ENCODE measurements at places on chromosomes 4 and X.

- peak; percentile 16 for DNase-seq
Observed at GRCh38 chr4:122576261-122577188, 44.3 kb downstream of the IL21 start.

GRCh38 chrX:48696909-48697727 is 584 bp downstream of the SUV39H1 start:
- DNase-seq: peak; percentile 86

- DNase-seq: peak; percentile 1
Observed at GRCh38 chr4:161642708-161643107, 521.1 kb downstream of the FSTL5 start.

DNA sequence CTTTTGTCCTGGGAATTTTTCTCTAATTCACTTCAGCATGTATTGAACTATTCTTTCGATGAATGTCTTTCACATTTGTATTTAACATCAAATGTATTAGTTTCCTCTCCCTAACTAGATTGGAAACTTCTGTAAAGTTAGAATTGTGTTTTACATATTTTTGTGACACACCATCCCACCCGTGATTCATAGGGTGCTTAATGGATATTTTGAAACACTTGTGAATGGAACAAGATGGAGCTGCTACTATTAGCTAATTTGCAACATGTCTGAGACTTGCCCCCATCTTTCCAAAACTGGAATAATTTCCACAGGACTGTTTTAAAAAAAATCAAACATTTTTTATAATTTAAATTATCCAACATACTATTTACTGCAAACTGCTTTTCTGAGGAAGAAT is 30.2 kb upstream of the GNPDA2 start:
- no peak for DNase-seq

- DNase-seq: no peak
Observed at GRCh38 chr4:24836661-24837242, 41.4 kb downstream of the SOD3 start.

- DNase-seq: no peak
Observed at GRCh38 chr4:2406406-2406805, 12.0 kb downstream of the ZFYVE28 start.

GRCh38 chrX:96982161-96982560 is 98.5 kb downstream of the RPA4 start:
- no peak for DNase-seq

- DNase-seq: no peak
Observed at GRCh38 chr4:126710935-126711334, 921.8 kb upstream of the INTU start.

DNA sequence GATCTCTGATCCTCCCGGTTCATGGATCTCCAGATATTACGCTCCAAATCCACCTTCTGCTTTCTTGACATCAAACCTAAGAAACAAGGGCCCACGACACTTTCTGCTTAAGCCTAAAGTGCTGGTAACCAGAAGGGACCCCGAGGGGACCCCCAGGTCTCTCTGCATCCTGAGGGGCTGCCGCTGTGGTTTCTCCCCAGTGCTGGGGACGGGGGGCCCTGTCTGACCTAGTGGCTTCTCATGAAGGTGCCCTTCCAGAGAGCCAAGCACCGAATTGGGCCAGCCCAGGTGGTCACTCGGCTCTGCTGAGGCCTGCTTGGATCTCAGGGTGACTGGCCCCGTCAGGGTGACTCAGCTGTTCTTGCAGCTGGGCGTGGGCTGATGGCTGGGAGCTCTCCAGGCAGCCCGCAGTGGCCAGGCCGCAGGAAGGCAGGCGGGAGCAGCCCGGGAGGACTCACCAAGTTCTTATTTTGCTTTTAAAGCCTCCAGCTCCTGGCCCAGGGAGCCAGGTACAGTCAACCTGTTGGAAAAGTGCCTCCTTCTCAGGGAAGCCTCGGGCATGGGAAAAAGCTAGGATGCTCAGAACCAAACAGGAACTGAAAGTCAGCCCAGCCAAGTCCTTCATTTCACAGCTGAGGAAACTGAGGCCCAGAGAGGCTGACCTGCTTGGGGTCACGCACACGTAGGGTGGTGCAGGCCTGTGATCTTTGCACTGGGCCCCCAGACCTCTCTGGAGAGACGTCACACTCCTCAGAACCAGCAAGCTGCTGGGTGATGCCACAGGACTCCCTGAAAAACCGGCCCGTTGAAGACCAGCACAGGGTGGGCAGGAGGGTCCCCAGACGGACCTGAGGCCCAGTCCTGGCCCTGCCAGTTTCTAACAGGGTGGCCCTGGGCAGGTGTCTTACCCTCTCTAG is 16.7 kb downstream of the BLOC1S4 start:
- DNase-seq: peak; percentile 6

DNA sequence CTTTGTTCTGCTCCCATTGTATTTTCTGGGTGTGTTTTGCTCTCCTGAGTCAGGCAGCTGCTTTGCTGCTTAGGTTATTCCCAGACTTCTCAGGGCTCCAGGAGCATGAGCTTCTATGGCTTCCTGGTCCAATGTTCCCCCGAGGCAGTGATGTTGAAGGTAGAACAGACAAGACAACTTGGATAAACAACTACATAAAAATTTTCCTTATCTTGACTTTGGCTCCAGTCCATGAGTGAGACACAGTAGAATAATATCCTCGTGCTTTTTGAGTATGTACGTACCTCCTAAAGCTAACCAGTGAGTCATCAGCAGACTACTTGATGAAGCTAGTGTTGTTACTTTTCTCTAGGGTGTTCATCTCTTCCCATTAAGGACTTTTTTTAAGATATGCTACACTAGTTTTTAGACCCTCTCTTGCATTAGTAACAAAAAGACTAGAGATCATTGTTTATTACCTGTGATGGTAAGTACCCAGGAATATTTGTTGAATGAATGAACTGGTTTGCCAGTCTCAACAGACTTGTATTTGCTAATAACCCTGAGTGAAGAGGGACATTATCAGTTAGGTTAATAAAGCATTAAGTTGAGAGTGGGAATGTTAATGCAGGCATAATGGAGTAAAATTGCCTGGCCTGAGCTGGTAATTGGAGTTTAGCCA is 131.9 kb downstream of the FHIP1A start:
- DNase-seq: peak; percentile 37

DNA sequence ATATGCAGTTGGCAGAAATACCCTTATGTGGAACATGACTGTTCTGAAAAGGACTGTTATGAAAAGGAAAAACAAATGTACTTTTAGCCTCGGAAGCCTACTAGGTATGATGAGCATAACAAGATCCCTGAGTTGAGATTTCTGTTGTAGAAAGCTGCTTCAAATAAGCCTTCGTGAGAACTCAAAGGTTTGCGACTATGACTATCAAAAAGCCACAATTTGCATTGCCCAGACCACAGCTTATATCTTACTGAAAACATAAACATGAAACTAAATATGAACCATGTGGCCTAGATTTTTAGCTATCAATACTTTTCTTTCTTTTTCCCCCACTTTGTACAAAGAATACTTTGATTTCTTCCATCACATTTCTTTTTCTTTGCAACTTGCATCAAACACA is 398.2 kb upstream of the LCORL start:
- no peak for DNase-seq

- DNase-seq: no peak
Observed at GRCh38 chrX:18709833-18710232, 2.4 kb downstream of the PPEF1 start.

DNA sequence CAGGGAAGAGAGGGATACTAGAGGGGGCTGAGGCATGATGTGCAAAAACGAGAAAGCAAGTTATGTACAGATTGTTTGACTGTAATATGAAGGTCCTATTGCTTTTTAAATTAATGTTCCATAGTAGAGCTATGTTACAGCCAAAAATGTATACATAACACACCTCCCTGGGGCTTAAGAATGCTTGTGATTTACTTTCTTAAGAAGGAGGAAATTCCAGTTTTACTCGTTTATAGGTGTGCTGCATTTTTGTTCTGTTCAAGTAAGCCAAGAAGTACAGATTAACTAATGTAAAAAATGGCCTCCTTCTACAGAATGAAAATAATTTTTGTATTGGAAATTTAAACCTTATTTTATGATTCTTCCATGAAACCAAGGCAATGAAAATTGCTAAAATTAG is 614.4 kb upstream of the NR3C2 start:
- no peak for DNase-seq

- DNase-seq: no peak
Observed at GRCh38 chrX:82649645-82650044, 858.4 kb upstream of the POU3F4 start.

GRCh38 chrX:47327902-47328301 is 42.5 kb upstream of the ZNF157 start:
- DNase-seq: no peak

DNA sequence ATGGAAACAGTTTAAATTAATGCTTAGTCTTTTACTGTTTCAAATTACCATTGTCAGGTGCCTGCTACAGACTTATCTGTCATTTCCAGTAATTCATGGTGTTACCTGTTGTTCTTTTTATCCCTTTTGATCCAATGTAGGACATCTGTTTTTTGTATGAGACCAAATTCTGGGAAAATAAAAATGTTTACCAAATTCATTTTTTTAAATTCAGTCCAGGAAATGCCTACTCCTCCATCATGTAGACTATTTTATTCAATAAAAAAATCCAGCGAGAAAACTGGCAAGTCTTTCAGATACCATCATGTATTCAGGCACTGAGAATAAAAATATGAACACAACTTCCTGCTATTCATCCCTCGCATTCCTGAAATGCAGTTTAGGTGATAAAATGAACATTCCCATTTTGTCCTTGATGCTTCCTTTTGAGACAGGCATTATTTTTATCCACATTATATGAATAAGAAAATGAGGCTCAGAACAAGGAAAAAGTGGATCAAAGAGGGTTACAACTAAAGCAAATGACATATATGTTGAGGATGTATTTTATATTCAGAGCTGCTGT is 584.2 kb downstream of the SPRY1 start:
- no peak for DNase-seq

GRCh38 chrX:134875671-134876070 is 115.1 kb upstream of the SMIM10 start:
- DNase-seq: no peak

DNA sequence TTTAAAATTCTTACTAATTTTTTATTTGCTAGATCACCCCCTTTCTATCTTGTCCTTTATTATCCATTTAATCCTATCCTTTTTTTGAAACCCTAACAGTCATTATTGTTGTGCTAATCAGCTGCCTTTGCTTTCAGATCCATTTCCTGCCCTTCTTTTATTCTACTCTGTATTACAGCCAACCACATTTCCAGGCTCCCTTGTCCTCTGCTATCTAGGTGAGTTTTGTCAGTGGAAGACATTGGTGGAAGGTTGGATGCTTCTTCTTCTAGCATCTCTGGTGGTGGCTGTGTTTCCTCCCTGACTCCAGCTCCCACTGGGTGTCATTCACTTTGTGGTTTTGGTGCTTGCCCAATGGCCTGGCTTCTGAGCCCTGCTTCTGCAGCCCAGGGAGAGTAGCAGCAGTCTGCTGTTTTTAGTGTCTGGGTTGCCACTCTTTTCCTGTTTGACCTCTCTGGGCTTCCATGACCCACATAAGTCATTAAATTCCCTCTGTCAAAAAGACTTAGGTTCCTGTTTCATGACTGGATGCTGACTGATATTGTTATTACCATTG is 225.2 kb upstream of the PGRMC2 start:
- DNase-seq: no peak

DNA sequence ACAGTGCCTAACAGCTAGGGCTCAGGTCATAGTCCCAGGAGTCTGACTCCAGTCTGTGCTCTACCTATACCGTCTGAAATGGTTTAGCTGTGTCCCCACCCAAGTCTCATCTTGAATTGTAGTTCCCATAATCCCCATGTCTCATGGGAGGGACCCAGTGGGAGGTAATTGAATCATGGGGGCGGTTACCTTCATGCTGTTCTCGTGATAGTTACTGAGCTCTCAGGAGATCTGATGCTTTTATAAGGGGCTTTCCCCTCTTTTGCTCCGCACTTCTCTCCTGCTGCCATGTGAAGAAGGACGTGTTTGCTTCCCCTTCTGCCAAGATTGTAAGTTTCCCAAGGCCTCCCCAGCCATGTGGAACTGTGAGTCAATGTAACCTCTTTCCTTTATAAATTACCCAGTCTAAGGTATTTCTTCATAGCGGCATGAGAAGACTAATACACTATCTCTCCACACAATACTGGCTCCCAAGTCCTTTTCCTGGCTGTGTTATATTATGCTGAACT is 110.8 kb downstream of the AFAP1 start:
- no peak for DNase-seq

- no peak for DNase-seq
Observed at GRCh38 chr4:46850026-46850425, 59.0 kb downstream of the COX7B2 start.

GRCh38 chr4:8198906-8199593 is at the start of gene SH3TC1:
Gene SH3TC1, plus strand, starts transcription at chr4:8199290. Its CDS starts 5,905 bp downstream, at chr4:8205195.
- peak; percentile 97 for DNase-seq

DNA sequence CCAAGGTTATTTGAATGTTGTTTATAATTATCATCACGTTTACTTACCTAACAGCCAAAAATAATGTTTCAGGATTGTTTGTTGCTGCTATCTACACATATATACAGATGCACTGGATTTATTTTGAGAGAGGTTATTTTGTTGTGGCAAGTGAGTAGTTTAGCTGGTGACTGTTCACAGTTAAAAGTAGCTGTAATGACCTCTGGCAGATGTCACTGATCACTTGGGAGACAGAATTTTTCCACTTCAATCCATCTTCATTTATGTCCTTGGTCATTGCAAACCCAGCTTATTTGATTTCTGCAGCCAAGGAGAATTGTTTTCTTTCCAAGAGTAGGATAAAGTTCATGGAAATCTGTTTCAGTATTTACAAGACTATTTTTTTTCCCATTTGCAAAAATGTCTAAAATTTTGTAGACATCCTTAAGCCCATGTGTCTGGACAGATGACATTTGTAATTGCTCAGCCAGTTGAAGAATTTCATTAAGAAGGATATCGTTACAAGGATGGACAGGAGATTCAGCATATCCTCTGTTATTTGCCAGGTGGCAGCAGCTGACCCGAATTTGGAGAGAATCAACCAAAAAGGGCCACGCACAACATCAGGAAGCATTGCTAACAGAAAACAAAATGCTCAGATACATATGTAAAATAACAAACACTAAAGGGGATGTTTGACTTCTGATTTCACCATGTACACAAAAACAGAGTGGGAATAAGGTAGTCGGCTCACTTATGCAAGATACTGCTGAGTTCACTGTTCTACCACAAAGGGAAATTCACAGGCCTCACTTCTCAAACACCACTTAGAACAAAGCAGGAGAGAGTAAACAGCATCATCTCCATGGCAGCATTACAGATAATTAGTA is 64.5 kb downstream of the GPRIN3 start:
- DNase-seq: no peak

DNA sequence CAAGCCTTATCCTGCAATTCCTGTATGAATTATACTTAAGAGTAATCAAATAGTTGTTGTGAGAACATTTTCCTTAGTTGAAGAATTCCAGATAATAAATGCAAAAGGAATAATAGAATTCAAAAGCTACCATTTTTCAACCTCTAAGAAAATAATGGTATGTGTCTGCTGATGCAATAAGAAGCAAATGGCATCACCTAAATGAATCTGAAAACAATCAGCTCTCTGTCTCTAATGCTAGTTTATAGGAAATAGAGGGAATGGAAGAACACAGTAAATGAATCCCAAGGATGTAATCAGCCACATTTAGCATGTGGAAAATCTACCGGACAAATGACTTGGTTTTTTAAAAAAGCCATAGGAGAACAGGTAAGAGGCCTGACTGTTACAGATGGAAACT is 115.1 kb downstream of the DCHS2 start:
- no peak for DNase-seq

GRCh38 chr4:158805635-158806471 is 37.0 kb downstream of the FNIP2 start:
- DNase-seq: peak; percentile 47
